ENCODE measurements at places on chromosomes 7 and 10. TPM values are rescaled to one million over a fixed set of nuclear protein-coding genes. Genes with fewer than 3 reads are reported as not detected.

DNA sequence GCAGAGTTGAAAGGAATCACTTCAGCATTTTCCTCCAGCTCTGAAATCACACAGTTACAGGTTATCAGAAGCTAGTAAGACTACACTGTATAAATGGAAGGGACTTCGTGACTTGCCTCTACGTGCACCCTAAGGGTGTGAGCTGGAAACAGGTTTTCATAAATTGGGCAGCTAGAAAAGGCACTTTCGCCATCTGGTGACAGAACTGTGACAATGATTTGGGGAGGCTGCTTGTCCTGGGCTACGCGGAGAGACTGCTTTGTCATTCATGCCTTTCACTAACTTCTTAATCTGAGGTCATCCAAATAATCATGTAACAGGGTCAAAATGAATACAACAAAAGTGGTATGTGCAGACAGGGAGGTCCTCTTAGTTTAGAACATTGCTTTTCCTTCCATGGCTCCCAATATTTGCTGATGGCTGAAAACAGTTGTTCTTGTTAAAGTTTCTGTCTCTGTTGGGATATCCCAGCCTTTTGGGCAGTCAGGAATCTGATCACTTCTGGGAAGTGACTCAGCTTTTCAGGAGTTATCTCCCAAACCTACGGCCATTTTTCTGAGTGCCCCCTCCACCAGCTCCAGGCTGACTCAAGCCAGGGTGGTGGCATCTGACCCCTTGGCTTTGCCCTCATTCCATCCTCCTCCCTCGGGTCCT is 17.8 kb downstream of the VWC2 start:
- peak; percentile 92 for DNase-seq

GRCh38 chr10:3783316-3783681 is 1.7 kb downstream of the KLF6 start:
- DNase-seq = peak; percentile 65

- DNase-seq = no peak
Measured at GRCh38 chr10:43407148-43407575, 1.8 kb downstream of the HNRNPF start.

DNA sequence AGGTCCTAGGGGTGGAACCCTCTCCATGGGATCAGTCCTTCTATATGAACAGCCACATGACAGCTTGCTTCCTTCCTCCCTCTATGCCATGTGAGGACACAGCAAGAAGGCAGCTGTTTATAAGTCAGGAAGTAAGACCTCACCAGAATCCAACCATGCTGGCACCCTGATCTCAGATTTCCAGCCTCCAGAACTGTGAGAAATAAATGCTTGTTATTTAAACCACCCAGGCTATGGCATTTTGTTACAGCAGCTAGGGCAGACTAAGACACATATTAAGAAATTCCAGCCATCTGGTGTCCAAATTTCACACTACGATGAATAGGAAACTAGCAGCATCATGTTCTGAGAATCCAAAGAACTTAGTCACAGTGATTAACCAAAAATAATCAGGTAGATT is 140.1 kb downstream of the ZFAND4 start:
- DNase-seq = no peak

DNA sequence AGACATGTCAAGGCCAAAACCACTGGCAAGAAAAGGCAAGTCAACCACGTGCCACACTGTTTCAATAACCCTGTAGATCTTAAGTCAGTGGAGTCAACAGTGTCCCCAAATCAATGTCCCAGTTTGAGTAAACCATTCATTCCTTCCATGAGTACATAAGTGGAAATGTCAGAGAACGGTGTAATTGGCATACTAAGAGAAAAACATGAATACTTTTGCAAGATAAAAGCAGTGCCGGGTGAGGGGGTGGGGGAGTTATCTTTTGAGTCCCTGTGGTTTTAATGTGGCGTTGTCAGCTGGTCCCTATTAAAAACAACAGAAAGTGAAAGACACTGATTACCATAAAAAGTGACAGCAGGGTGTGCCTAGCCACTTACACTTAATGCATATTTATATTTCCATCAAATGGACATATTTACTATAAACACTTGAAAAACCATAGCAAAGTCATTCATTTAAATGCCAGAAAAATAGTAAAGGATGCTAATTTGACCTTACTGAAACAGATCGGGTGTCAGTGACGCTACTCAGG is 37.8 kb downstream of the RSU1 start:
- DNase-seq = no peak

DNA sequence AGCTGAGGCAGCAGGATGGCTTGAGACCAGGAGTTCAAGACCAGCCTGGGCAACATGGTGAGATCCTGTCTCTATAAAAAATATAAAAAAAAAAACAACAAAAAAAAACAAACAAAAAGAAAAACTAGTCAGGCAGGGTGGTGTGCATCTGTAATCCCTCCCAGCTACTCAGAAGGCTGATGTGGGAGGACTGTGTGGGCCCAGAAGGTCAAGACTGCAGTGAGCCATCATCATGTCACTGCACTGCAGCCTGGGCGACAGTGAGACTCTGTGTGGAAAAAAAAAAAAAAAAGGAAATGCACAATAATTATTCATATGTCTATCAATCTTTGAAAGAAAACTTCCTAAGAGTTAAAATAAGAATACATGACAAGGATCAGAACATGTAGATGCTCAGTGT is 178.3 kb downstream of the SEM1 start:
- no peak for DNase-seq

- peak; percentile 27 for DNase-seq
Measured at GRCh38 chr10:13882119-13882711, 295.4 kb downstream of the PRPF18 start.

DNA sequence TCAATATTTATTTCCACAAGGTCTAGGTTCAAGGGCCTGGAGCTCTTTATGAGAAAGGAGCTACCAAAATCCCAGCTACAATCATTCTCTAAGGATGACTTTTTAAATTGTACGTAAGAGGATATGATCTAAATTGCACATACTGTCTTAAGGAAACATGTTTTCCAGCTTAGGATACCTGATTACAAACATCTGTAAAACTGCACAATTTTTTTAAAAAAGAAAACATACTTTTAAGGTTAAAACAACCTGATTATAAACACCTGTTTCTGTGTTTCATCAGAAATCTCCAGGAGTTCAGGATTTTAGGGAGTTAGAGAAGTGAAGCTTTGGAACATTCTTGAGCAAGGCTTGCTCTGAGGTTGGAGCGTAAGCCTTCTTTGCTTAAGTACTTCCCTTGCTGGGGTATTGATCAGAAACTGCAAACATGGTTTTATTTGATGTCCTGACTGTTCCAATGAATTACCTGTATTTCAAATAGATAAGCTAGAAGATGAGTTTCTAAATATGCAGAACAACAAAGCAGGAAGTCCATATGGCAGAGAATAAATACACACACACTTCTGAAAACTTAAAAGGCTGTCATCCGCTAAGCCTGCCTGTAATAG is 248.6 kb downstream of the GFRA1 start:
- no peak for DNase-seq

DNA sequence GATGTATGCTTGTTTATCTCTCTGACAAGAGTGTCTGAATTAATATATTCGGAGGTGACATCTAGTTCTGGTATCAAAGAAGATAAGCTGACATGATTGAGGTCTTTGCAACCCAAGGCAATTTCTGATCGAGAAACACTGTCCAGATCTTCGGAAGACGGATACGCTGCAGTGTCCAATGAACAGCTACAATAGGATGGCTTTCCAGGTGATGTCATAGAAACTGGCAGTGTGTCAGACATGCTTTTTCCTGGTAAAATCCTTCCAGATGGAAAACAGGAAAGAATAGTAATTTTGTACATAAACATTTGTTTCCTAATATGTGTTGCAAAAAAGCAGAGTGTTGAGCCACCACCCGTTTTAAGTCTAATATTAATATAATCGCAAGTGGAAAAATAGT is 33.4 kb downstream of the VWDE start:
- DNase-seq = no peak

DNA sequence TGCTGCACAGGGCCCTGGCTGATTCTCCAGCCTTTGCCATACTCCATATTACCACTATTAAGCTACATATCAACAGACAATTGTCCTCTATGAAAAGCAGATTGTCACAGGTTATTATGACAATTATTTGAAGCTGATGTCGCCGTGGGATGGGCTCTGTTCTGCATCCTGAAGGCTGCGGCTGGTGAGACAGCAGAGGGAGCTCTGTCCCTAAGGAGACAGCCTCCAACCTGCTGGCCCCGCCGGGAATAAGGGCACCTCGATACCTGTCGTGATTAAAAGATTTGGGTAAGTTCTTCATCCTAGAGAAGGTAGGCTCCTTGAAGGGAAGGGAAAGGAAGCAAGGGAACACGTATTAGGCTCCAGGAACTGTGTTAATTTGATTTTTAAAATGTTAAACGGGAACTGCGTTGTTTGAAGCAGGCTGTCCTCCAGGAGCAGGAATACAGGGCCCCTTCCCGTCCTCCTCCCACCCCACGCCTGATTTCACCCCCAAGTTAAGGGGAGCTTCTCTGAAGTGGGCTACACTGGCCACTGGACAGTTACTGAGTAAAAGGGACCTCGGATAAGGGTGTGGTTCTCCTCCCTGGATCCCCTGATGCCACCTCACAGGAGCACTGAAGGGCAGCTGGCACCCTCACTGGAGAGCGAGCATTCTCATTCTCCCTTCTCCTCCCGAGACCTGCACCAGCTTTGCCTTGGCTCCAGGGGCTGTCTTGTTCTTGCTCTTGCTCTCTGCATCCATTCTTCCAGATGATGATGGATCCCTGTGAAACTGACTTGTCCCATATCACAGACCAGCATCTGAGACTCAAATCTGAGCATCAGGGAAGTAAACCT is 11.8 kb upstream of the TIAL1 start:
- DNase-seq = peak; percentile 86

DNA sequence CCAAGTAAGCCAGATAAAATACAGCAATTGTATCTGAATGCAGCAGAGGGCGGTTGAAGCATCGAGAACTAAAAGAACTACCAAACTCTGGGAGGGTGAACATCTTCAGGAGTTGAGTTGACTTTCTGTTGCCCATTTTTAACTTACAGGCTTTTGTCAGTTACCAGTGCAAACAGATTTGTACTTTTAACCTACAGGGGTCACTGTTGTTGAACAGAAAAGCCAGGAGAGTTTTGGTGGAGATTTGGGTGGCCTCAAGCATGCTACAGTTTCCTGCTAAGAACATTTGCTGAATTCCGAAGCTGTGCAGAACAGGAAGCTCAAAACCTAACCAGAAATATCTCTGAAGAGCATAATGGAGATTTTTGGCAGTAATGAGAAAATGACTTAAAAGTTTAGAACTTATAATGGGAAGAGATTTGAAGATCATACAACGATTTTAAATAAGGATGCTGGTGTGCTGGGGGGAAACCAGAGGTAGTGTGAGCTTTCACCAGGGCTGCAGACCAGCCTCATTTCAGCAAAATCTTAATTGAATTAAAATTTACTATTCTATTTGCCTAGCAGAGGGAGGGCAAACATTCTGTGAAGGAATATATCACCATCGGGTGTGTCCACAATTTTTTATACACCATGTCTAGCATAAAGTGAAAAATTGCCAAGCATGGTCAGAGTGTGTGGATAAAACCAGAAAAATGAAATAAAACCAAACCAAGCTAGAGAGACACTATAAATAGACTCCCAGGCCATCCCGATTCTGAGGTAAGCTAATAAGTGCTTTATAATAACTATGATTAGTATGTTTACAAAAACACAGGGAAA is 208.6 kb upstream of the CCDC6 start:
- peak; percentile 76 for DNase-seq

DNA sequence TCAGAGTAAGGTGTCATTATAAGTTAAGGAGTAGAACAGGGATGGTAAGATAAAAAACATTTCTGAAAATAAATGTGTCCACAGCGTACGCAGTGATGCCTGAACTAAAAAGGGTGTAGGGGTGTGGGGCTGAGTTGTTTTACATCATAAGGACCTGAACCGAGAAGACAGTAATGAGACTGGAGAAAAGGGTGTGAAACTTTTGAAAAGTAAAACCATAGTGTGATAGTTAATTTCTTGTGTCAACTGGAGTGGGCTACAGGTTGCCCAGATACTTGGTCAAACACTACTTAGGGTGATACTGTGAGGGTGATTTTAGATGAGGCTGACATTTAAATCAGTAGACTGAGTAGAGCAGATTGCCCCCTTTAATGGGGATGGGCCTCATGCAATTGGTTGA is 169.0 kb upstream of the PRPS1L1 start:
- DNase-seq = no peak

DNA sequence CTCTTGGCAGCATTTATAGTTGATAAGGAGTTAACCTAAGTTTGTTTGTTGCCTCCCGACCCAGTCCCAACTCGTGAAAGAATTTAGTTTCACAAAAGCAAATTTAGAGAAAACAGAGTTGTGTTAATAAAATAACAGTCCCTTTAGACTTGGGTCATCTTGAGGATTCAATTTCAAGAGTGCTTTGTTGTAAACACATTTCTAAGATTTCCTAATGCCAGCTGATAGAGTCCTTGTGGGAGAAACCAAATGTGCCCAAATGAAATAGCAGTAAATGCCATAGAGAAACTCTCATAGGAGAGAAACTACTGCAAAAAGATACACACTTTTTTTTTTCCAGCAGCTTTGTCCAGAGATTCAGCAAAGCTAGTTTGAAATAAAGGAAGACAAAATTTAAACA is 211.3 kb upstream of the BMPER start:
- no peak for DNase-seq

DNA sequence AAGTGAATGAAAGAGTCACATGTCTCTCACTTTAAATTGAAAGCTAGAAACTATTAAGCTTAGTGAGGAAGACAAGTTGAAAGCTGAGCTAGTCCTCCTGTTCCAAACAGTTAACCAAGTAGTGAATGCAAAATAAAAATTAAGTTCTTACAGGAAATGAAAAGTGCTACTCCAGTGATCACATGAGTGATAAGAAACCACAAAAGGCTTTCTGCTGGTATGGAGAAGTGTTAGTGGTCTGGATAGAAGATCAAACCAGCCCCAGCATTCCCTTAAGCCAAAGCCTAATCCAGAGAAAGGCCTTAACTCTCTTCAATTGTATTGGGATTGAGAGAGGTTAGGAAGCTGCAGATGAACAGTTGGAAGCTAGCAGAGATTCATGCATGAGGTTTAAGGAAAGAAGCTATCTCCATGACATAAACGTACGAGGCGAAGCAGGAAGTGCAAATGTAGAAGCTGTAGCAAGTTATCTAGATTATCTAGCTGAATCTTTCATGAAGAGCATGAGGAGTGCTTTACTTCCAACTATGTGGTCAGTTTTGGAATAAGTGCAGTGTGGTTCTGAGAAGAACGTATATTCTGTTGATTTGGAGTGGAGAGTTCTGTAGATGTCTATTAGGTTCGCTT is 261.6 kb downstream of the MDFIC start:
- no peak for DNase-seq

GRCh38 chr7:88395715-88396114 is 89.0 kb upstream of the STEAP4 start:
- DNase-seq = no peak

GRCh38 chr10:1187855-1188557 is 131.8 kb downstream of the WDR37 start:
- peak; percentile 26 for DNase-seq

GRCh38 chr7:28280516-28280915 is 99.9 kb upstream of the JAZF1 start:
- DNase-seq = no peak

PLAC9 gene
- total RNA-seq = not detected

GPER1 gene
- 1.4 TPM for total RNA-seq

PHYHIPL gene
- not detected for total RNA-seq

ZNF22 gene
- total RNA-seq = 13.9 TPM

DNAH11 gene
- 0.43 TPM for total RNA-seq

TIAL1 gene
- 27.5 TPM for total RNA-seq

TLL2 gene
- total RNA-seq = 0.44 TPM

DKK1 gene
- total RNA-seq = 932 TPM
